ENCODE measurements at places on chromosomes 3 and 15. TPM values are rescaled to one million over a fixed set of nuclear protein-coding genes. Genes with fewer than 3 reads are reported as not detected.

NXPE3 gene
- 19.4 TPM for total RNA-seq

ITIH1 gene
- not detected for total RNA-seq

ISLR2 gene
- 4.9 TPM for total RNA-seq

SKOR1 gene
- total RNA-seq: 0.69 TPM

PLA1A gene
- 1.8 TPM for total RNA-seq

SERINC4 gene
- not detected for total RNA-seq

ADAMTS17 gene
- total RNA-seq: 6.6 TPM

CXCR6 gene
- 0.42 TPM for total RNA-seq

PRR20G gene
- not detected for total RNA-seq

DGKG gene
- 93.8 TPM for total RNA-seq

GRCh38 chr3:141320399-141321108, 47.8 kb upstream of the ZBTB38 start:
- no peak for DNase-seq

DNA sequence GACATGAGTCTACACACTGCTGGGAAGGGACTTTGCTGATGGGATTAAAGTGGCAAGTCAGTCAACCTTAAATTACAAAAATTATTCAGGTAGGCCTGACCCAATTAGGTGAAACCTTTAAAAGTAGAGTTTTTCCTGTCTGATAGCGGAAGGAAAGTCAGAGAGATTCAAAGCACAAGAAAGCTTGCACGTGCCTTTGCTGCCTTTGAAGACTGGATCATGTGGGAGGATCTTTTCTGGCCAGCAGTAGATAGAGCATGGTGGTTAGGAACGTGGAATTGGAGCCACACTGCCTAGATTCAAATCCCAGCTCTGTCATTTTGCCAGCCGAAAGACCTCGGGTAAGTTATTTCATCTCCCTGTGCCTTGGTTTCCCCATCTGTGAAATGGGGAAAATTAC, 265.8 kb upstream of the PROK2 start:
- DNase-seq: no peak

DNA sequence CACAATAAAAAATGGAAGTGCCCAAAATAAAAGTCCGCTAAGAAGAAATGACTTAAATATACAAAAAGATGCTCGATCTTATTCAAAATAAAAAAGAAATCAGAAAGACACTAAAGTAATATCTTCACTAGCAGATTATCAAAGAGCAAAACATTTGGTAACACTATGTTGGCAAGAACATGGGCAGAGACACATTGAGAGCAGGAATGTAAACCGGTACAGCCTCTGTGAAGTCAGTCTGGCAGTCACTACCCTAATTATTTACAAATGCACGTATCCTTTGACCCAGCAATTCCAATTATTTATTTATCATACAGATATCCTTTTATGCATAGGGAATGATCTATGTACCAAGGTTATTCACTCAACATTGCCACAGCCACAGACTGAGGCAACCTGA, 34.5 kb downstream of the TBL1XR1 start:
- no peak for DNase-seq

- no peak for DNase-seq
Observed at GRCh38 chr3:13301286-13301987, 118.7 kb downstream of the NUP210 start.

DNA sequence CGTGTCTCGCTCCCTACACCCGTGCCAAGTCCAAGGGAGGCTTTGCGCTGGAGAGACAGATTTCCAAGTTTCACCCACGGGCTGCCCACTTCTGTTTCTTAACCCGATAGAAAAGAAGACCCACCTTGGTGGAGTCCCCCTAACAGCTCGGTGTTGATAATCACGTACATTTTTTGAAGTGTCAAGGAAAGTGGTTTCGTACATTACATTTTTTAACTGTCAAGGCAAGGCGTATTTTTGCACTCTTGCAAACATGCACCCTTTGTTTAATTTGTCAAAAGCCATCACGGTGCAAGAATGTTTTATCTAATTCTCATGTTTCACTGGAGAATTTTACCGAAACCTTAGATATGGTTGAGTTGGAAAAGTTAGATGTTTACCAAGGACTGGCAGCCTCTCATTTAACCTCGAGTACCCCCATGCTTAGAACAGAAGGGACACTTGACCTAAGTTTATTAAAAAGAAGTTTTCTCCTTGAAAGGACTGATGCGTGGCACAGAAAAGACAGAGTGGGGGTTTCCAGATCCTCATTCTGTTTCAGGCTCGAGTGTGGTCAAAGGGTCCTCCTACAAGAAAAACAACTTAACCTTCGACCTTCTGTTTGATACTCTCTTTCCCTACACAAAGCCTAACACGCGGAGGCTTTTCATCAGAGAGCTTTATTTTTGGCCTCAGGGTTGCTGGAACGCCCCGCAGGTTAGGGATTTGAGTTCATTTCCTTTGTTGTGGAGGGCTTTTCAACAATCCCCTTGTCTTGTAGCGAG, 882 bp downstream of the GXYLT2 start:
- DNase-seq: no peak

GRCh38 chr3:104642827-104643226, 723.9 kb upstream of the ALCAM start:
- no peak for DNase-seq

- DNase-seq: no peak
Observed at GRCh38 chr3:12993517-12994356, 79.5 kb downstream of the IQSEC1 start.

GRCh38 chr3:39011191-39011736, 40.5 kb downstream of the SCN11A start:
- DNase-seq: no peak

GRCh38 chr3:106215047-106215446, 346.2 kb upstream of the CBLB start:
- DNase-seq: no peak

- no peak for DNase-seq
Observed at GRCh38 chr15:96586901-96587300, 256.4 kb downstream of the NR2F2 start.

- DNase-seq: no peak
Observed at GRCh38 chr3:2420919-2421318, 322.3 kb downstream of the CNTN4 start.

DNA sequence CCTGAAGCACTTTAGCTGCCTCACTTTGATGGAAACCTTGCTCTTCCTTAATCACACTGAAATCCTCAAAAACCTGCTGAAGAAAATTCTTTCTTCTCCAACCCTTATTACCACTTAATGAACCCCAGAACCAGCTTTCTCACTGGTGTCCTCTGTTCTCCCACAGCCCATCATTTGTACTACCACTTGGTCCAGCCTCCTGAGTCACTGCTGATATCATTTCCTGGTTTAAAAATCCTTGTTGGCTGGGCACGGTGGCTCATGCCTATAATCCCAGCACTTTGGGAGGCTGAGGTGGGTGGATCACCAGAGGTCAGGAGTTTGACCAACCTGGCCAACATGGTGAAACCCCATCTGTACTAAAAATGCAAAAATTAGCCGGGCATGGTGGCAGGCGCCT, 418.6 kb upstream of the KCNMB2 start:
- DNase-seq: no peak

- no peak for DNase-seq
Observed at GRCh38 chr15:63210151-63211091, 21.0 kb downstream of the RAB8B start.

- no peak for DNase-seq
Observed at GRCh38 chr3:46845397-46845859, 17.8 kb downstream of the MYL3 start.

DNA sequence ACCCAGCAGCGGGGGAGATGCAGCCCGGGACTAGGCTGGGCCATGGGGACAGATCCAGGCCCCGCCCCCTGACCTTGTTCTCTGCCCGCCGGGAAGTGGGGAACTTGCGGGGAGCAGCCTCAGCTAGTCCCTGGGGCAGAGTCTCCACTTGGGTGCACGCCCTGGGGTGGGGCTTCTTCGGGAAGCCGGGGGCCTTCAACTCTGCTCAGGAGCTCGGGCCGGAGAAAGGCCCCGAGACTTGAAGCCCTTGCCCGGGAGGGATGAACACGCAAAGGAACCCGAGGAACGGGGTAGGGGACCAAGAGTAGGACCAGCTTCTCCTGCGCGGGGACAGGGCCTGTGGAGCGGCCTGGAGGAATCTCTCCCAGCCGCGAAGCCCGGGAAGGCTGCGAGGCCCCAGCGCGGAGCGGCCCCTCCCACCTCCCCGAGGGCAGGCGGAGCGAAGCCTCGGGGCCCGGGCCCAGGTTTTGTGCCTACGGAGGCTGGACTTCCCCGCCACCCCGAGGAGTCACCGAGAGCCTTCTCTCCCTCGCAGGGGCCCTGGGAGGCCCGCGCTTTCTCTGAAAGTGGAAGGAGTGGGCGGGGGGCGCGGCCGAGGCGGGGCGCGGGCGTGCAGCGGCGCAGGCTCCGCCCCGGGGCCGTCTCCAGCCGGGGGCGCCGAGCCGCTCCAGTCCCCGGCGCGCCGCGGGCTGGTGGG, at the start of gene ITPKA:
Gene ITPKA, plus strand, starts transcription at position 670 of the 697 bp plus-strand sequence. CDS start 54 bp downstream, outside the sequence.
- DNase-seq: no peak

GRCh38 chr15:29900237-29901189, 78.2 kb upstream of the TJP1 start:
- DNase-seq: no peak

DNA sequence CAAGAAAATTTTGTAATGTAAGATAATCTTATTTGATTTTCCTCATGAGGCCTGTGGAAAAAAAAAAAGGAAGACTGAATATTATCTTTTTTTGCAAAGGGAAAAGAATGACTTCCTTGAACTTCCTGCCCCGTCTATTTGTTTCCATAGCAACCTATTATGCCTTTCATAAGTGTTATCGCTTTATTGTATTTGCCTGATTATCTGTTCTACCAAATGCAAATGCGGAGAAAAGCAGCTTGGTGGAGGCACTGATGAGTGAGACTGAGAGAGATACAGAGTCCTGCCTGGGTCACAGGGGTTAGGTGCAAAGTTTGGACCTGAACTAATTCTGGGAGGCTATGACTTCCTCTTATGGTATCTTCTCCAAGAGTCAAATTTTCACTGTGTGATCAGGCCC, 334.0 kb upstream of the KCNMB2 start:
- no peak for DNase-seq

DNA sequence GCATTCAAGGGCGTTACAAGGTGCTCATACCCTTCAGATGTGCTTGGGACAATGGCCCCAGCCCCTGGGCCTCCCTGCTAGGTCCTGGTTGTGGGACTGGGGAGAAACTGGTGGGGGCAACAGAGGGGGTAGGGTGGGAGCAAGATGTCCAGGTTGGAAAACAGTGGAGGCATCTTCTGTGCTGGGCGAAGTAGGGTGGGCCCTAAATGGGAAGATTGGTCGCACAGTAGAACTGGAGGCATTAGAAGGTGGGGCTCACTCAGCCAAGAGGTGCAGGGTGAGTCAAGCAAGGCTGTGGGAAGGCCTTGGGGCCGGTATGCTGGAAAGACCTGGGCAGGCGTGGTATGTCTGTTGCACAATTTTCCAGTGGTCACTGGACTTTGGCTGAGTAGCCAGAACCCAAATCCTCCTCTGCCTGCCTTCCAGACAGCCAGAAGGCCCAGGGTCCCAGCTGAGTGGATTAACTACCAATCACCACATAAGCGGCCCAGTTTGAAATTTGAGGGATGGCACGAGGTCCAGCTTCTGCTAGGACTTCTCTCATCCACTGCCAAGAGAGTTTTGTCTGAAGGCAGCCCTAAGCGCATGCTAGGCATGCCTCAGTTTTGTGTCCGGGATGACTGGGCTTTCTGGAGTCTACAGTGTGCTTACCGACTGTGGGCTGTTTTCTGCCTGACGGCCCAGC, 74.5 kb downstream of the LSM3 start:
- DNase-seq: no peak

DNA sequence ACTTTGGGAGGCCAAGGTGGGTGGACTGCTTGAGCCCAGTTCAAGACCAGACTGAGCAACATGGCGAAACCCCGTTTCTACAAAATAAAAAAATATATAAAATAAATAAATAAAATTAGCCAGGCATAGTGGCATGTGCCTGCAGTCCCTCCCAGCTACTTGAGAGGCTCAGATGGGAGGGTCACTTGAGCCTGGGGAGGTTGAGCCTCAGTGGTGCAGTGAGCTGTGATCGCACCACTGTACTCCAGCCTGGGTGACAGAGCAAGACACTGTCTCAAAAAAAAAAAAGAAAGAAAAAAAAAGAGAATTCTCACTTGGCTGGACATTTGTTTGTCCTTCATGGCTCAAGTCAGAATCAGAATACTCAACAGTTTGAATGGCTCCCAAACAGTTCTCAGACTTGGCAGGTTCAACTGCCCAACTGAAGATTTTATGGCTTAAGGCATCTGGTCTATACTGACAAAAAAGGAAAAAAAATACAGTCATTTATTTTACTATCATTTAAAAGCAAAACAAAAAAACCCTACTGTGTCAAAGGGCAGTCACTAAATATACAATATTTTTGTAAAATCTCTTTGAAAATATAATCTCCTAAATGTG, 106.6 kb downstream of the FBXL22 start:
- DNase-seq: no peak

- DNase-seq: no peak
Observed at GRCh38 chr3:124582196-124582595, 148.1 kb upstream of the UMPS start.

DNA sequence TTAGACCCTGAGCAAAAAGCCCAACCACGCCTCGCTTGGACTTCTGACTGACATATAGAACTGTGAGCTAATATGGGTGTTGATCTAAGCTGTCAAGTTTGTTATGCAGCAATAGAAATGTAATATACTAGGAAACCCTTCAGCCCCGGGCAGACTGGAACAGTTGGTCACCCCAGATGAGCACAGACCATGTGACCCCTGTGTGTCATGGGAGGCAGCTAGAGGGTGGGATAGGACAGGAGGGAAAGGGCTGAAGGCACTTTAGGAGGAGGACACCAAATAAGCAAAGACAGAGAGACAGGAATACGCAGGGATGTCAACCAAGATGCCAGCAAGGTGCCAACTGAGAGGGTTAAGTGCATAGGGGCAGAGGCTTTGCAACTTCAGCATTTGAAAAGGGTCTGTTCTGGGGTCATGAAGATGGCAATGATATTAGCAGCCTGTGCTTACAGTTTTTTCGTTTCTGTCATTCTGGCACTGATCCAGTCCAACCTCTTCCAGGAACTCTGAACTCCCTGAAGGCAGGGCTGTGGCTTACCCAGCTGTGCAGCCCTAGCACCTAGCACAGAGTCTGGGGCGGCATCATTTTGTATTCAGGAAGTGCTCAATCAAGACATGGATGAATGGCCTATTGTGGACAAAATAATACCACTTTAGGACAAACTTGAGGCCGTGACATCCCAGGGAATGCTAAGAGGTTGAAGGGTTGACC, 51.4 kb downstream of the HES1 start:
- no peak for DNase-seq

DNA sequence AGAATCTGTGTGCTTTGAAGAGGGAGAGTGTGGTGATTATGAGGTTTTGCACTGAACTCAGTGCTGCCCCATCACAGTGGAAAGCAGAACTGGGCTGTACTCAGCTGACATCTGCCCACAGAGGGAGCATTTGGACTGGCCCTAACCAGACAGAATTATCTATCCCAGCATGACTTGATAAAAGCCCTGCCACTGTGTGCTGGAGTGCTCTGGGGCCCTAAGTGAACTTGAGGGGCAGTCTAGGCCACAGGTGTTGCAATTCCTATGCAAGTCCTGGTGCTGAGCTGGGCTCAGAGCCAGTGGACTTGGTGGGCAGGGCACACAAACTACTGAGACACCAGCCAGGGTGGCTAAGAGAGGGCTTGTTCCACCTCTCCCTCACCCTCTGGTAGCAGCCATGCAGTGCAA, 269.2 kb upstream of the CTNNB1 start:
- no peak for DNase-seq

- no peak for DNase-seq
Observed at GRCh38 chr3:12591997-12592715, 35.3 kb downstream of the MKRN2 start.

GRCh38 chr3:98964784-98965183, 63.3 kb upstream of the DCBLD2 start:
- no peak for DNase-seq
